ENCODE measurements at places on chromosomes 5 and 9.

- H3K4me1 ChIP-seq, result peaks cover 12% of the 10 kb centered on the region
- H3K27ac ChIP-seq, result no peak overlapping the region
- H3K4me3 ChIP-seq, result no peak overlapping the region
- H3K36me3 ChIP-seq, result no peaks in the 10 kb centered on the region
- peaks cover 9% of the 10 kb centered on the region for H3K27me3 ChIP-seq
- DNase-seq, result no peak
Measured at GRCh38 chr5:132289097-132289496, 5.1 kb upstream of the SLC22A4 start.

DNA sequence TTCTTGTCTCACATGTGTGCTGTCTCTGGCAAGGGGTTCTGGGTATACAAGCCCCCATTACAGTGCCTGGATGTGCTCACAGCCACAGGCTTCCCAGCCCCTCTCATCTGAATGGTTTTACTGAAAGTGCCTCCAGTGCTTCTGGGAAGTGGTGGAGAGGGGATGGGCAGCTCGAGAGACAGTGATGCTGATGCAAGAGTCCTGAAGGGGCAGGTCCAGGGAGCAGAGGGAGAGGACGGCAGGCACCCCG lies 93.5 kb downstream of the PHF2 start:
- no peaks in the 10 kb centered on the region for H3K4me1 ChIP-seq
- H3K4me3 ChIP-seq, result no peak overlapping the region
- H3K27ac ChIP-seq, result no peak overlapping the region
- no peaks in the 10 kb centered on the region for H3K27me3 ChIP-seq

DNA sequence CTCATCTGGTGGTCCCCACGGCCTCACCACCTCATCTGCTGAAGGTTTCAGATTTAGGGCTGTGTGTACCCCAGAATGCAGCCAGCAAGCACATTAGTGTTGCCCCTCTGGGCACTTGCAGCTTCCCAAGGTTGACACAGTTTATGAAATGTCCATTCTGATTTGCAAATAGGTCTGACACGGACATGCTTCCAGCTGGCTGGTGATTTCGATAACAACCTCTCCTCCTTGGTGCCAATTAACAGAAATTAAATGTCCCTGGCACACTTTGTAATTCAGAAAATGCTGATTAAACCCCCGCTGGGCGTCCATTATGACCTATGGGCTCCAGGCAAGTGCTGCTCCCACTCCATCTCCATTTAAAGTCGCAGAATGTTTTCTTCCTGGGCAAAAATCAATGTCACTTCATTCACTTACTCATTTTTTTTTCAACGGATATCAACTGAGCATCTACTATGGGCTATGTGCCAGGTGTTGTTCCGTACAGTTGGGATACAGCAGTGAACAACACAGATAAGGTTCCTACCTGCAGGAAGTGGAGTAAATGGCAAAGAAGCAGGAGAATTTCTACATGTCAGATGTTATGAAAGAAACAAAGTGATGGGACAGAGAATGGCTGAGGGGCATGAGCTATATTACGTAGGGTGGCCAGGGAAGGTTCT lies 32.0 kb downstream of the PLAC8L1 start:
- no peak for DNase-seq
- H3K27me3 ChIP-seq, result peaks cover 2% of the 10 kb centered on the region
- H3K36me3 ChIP-seq, result no peaks in the 10 kb centered on the region
- no peaks in the 10 kb centered on the region for H3K4me1 ChIP-seq
- no peak overlapping the region for H3K4me3 ChIP-seq
- no peak overlapping the region for H3K27ac ChIP-seq

GRCh38 chr5:150438873-150439546 lies 10.5 kb downstream of the RPS14 start:
- no peak overlapping the region for H3K4me3 ChIP-seq
- no peaks in the 10 kb centered on the region for H3K27me3 ChIP-seq

GRCh38 chr9:5735072-5735471 lies 97.8 kb downstream of the ERMP1 start:
- H3K4me1 ChIP-seq, result no peaks in the 10 kb centered on the region
- peaks cover 13% of the 10 kb centered on the region for H3K36me3 ChIP-seq
- no peak for DNase-seq

GRCh38 chr5:116502138-116502537 lies 72.5 kb downstream of the SEMA6A start:
- no peaks in the 10 kb centered on the region for H3K27me3 ChIP-seq
- H3K4me3 ChIP-seq, result no peak overlapping the region
- H3K27ac ChIP-seq, result no peak overlapping the region
- no peaks in the 10 kb centered on the region for H3K36me3 ChIP-seq
- H3K4me1 ChIP-seq, result no peaks in the 10 kb centered on the region

DNA sequence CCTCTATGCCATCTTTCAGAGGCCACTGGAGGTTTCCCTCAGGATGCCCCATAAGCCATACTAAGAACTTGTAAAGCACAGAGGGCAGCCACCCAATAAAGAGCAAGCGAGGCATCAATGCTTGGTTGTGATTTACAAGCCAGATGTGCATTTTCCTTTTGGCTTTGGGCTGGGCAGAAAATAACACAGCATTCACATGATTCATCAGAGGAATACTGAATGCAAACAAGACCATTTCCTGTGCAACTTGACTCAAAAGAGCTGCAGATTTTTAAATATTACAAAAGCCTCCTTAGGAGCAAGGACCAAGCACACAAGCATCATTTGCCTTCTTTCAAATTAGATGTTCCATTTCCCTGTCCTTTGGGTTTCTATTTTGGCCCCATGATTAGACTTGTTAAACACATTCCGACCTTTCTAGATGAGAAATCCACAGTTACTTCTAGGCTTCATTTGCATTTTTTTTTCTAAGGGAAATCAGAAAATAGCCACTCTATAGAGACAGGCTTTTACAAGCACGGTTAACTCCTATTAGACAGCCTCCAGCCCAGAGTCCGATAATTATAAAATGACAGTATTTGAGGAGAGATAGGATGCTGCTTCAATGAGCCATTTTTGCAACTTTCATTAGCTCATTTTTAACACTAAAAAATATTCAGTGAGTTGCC lies 207.8 kb downstream of the SEMA5A start:
- no peaks in the 10 kb centered on the region for H3K27me3 ChIP-seq
- no peaks in the 10 kb centered on the region for H3K36me3 ChIP-seq
- no peaks in the 10 kb centered on the region for H3K4me1 ChIP-seq
- no peak for DNase-seq
- H3K27ac ChIP-seq, result no peak overlapping the region

- H3K27me3 ChIP-seq, result no peaks in the 10 kb centered on the region
- DNase-seq, result no peak
- H3K4me1 ChIP-seq, result no peaks in the 10 kb centered on the region
- H3K36me3 ChIP-seq, result no peaks in the 10 kb centered on the region
- H3K27ac ChIP-seq, result no peak overlapping the region
- H3K4me3 ChIP-seq, result no peak overlapping the region
Measured at GRCh38 chr5:83553000-83553486, 81.5 kb downstream of the VCAN start.

DNA sequence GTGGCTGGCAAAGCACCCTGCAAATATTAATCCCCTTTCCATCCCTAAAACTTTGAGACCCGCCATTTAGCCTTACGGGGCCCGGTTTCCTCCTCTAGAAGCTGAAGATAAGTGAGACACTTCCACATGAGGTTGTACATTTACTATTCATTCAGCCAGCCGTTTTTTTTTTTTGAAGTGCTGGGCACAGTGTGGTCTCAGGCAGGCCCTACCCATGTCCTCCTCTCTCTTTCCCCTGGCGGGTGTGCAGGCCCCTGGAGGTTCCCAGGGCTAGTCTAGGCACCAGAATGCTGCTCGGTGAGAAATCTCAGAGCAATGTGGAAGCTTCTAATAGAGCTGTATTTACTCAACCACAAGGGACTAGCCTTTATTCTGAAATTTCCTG lies 107.4 kb upstream of the LARP1 start:
- no peak overlapping the region for H3K27ac ChIP-seq
- H3K36me3 ChIP-seq, result no peaks in the 10 kb centered on the region
- DNase-seq, result no peak
- peaks cover 13% of the 10 kb centered on the region for H3K4me1 ChIP-seq
- H3K4me3 ChIP-seq, result peak overlapping the region; percentile 48

DNA sequence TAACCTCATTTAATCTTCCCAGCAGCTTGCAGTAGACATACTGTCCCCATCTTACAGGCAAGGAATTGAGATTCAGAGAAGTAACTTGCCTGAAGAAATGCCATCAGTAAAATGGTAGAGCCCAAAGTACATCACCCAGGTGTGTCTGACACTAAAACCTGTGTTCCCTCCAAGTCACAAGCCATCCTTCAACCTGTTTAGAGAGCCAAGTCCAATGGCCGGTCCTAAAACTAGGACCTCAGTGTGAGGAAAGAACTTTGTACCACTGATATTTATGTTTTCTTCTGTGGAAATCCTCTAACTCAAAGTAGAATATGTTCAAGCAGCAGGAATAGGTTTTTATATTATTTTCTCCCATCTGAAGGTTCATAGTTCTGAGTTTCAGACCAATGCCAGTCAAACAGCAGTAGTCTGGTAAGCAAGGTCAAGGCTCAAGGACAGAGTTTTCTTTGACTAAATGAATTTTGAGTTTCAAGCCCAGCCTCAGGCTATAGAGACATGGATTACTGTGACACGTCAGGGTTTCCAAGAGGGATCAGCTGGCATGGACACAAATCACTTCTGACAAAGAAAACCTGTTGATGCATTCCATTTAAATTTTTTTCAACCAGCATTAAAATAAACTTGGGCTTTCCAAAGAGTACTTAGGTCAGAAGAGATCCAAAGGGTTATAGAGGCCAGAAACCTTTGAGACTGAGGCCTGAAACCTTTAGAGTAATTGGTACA lies 80.9 kb upstream of the PLPP6 start:
- H3K4me1 ChIP-seq, result no peaks in the 10 kb centered on the region
- H3K27ac ChIP-seq, result no peak overlapping the region
- DNase-seq, result no peak

DNA sequence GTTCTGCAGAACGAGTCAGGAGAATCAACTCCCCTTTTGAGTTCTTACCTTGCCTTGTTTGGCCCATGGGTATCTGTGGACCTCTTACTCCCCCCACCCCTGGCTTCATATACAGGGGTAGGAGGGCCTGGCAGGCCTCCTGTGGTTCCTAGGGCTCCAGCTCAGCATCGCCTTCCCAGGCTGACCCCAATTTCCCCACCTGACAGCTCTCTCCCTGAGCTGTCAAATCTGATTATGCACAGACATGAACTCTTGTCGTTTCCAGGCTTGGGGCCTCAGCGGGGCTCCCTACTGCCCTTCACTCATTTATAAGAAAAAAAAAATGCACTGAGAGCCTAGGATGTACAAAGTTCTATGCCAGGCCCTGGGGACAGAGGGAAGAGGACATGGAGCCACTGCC lies 67.9 kb downstream of the PTPN3 start:
- no peaks in the 10 kb centered on the region for H3K27me3 ChIP-seq
- H3K4me3 ChIP-seq, result no peak overlapping the region

DNA sequence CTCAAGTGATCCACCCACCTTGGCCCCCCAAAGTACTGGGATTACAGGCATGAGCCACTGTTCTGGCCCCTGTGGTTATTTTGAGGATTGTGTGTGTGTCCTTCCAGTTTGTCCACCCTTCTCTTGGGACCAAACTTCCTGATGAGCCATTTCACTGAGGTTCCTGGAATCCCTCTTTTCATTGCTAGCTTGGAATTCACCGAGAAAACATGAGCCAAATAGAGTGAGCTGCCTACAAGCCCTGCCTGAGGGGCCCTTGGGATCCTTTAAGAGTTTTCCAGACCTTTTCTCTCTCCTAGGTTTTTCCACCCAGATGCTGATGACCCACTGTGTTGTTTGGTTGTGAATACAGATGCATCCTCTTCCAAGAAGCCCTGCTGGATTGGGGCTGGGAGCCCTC lies 13.2 kb upstream of the KIF12 start:
- no peaks in the 10 kb centered on the region for H3K4me1 ChIP-seq
- no peaks in the 10 kb centered on the region for H3K36me3 ChIP-seq
- DNase-seq, result no peak
- H3K27ac ChIP-seq, result no peak overlapping the region

DNA sequence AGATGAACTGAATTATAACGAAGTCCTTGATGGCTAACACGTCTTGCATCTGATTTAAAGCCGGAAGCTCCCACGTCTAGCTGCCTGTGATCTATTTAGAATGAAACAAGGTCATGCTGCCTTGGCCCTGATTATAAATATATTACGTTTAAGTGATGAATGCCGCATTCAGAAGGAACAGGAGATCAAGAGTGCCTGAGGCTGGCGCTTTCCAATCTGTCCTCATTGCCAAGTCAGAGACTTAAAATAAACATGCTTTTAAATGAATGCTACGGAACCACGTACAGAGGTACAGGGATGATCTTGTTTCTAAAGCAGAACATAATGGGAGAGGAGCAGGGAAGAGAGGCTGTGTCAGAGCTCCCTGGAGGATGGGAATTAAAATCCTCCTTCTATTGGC lies 292.8 kb downstream of the TLE1 start:
- DNase-seq, result no peak
- H3K4me1 ChIP-seq, result no peaks in the 10 kb centered on the region
- H3K27me3 ChIP-seq, result no peaks in the 10 kb centered on the region
- H3K4me3 ChIP-seq, result no peak overlapping the region

DNA sequence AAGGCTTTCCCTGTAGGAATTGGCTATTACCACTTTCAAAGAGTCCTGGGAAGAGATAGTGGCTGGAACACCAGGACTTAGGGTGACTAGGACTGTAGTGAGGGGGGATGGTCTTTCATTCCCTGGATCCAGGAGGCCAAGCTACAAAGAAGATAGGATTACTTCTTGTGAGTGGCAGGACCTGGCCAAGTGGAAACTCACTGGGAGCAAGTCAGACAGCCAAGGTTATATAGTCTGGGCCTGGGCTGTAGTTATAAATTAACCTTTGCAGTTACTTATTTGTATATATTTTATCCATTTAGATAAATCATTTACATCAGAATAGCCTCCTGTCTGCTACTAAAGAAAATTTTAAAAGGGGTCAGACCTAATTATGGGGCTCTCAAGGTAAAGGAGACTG lies 124.3 kb downstream of the TLR4 start:
- no peak overlapping the region for H3K4me3 ChIP-seq
- H3K36me3 ChIP-seq, result no peaks in the 10 kb centered on the region
- peaks cover 27% of the 10 kb centered on the region for H3K4me1 ChIP-seq
- no peaks in the 10 kb centered on the region for H3K27me3 ChIP-seq
- no peak overlapping the region for H3K27ac ChIP-seq

GRCh38 chr5:36728697-36729543 lies 122.5 kb downstream of the SLC1A3 start:
- H3K36me3 ChIP-seq, result no peaks in the 10 kb centered on the region
- H3K27me3 ChIP-seq, result no peaks in the 10 kb centered on the region
- peaks cover 11% of the 10 kb centered on the region for H3K4me1 ChIP-seq
- no peak overlapping the region for H3K27ac ChIP-seq
- no peak overlapping the region for H3K4me3 ChIP-seq

DNA sequence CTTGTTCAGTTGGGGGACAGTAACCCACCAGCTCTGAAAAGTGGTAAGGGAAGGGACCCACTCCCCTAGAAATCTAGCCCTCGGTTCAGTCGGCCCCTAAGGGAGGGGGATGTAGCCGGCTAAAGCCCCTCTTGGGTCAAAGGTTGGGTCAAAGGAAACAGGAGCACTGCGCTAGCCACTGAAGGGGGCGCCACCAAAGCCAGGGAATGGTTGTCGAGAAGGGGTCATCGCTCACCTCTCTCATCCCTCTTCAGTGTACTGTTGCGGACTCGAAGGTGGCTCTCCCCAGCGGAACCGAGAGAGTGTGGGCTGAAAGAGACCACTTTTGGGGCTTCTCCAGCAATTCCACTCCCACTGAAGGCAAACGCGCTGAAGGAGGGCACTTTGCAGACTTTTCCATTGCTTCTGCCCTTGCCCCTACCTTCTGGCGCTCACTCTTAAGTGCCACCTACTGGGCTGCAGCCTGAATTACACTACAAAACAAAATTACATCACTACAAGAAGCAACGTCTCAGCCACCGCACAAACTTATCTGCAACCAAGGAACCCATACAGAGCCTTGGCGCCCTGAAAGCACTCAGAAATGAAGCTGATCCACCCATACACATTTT lies 396.9 kb downstream of the PDE4D start:
- no peaks in the 10 kb centered on the region for H3K27me3 ChIP-seq
- no peaks in the 10 kb centered on the region for H3K4me1 ChIP-seq
- no peak overlapping the region for H3K4me3 ChIP-seq
- H3K36me3 ChIP-seq, result no peaks in the 10 kb centered on the region

All from CD4-positive, alpha-beta T cell (primary cell).